ENCODE measurements at places on chromosomes 7 and 10. TPM values are rescaled to one million over a fixed set of nuclear protein-coding genes. Genes with fewer than 3 reads are reported as not detected.

DNA sequence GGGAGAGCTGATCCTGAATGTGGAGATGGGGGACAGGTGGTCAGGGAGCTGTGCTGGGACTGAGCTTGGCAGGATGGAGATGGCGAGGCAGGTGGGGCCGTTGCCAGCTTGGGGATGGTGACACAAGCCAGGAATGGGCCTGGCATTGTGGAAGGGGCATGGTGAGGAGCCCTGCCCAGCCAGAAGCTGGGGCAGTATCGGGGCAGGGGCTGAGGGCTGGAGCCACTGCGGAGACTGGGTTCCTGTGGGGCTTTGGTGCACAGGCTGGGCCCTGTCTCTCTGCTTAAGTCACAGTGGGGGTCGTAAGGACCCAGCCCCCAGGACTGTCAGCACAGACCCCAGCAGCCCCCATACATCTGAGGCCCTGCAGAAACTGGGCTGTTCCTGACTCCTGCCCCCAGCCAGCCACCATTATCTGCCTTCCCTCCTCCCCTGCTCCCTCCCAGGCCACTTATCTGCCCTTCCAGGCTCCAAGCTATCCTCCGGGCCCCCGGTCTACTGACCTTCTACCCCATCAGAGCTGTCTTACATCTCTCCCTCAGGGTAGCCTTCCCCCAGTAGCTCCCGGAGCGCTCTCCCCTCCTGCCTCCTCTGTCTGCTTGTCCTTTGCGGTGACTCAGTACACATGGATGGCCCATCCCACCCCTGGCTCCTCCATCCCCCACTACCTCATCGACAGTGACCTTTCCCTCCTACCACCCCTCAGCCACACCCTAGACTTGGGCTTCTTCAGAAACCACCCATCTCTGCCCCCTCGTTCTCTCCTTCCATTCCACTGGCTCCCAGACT lies 44.2 kb downstream of the PPIF start:
- H3K4me3 ChIP-seq = no peak overlapping the region
- no peaks in the 10 kb centered on the region for H3K27me3 ChIP-seq
- no peak overlapping the region for H3K27ac ChIP-seq
- peak; percentile 85 for DNase-seq
- H3K4me1 ChIP-seq = no peaks in the 10 kb centered on the region

DNA sequence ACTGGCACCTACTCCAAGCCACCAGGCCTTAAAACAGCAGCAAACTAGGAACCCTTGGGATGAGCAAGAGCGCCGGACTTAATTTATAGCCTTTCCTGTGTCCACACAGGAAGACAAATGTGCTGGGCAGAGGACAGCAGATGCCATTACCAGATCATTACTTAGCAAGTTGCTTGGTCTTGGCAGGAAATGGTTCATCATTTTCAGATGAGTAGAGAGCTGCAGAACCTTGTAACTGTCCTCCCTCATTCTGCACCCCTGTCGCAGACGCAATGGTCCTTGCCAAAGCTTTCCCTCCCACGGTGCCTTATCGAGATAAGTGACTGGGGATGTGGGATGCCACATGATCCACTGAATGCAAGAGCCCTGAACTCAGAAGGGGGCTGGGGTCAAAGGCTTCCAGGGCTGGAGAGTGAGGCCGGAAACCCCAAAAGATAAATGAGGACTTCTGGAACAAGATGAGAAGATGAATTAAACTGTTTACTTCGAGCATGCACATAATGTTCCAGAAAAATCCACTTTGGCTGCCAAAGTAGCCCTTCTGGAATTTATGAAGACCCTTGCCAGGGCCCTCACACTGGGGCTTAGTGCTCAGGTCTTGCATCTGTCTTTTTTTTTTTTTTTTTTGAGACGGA lies 145.6 kb upstream of the ZNF32 start:
- H3K36me3 ChIP-seq = no peaks in the 10 kb centered on the region
- H3K4me3 ChIP-seq = no peak overlapping the region
- peaks cover 10% of the 10 kb centered on the region for H3K4me1 ChIP-seq
- no peak for DNase-seq

DNA sequence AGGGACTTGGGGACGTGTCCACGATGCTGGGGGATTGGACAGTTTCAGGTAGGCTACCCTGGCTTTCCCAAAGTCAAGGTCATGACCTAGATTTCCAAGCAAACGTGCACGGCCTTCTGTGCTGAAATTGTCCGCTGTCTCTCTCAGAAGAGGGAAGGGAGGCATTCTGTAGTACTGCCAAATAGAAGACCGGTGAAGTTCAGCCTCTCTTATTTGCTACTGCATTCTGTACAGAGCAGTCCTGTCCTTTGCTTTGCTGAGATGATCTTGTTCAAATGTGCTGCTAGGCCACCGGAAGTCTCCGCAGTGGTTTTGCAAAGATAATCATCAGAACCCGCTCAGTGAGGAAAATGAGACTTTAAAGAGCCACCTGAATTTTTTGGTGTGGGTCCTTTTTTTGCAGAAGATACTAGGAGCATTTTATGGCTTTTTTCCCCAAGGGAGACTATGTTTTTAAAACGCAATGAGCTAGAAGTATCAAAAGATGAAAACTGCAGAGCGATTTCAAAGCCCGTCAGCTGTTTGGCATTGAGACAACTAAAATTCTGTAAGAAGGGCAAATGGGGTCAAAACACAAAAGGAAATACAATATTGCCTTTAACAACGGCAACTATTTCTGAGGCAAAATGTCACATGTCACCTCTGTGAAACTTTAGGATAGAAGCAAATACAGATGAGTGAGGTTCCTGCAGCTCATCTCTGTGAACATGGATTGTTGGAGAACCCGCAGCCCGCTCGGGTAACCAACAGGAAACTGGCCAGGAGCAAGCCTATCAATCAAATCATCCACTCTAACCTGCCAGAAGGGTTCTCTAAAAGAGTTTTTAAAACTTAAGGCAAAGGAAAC lies 1.3 kb upstream of the NMT2 start:
- DNase-seq = peak; percentile 58
- peaks cover 34% of the 10 kb centered on the region for H3K4me1 ChIP-seq
- peak overlapping the region; percentile 7 for H3K27ac ChIP-seq
- H3K27me3 ChIP-seq = no peaks in the 10 kb centered on the region

- no peak for DNase-seq
- peaks cover 36% of the 10 kb centered on the region for H3K27me3 ChIP-seq
- H3K36me3 ChIP-seq = no peaks in the 10 kb centered on the region
- H3K4me1 ChIP-seq = peaks cover 24% of the 10 kb centered on the region
- no peak overlapping the region for H3K4me3 ChIP-seq
- H3K27ac ChIP-seq = no peak overlapping the region
Measured at GRCh38 chr7:12569673-12570072, 847 bp upstream of the SCIN start.

- no peaks in the 10 kb centered on the region for H3K4me1 ChIP-seq
- H3K36me3 ChIP-seq = no peaks in the 10 kb centered on the region
- H3K4me3 ChIP-seq = no peak overlapping the region
- DNase-seq = no peak
- H3K27me3 ChIP-seq = no peaks in the 10 kb centered on the region
Measured at GRCh38 chr10:88200312-88201032, 337.0 kb downstream of the PTEN start.

- no peak overlapping the region for H3K27ac ChIP-seq
- no peak overlapping the region for H3K4me3 ChIP-seq
- no peaks in the 10 kb centered on the region for H3K36me3 ChIP-seq
- no peaks in the 10 kb centered on the region for H3K27me3 ChIP-seq
Measured at GRCh38 chr7:100221767-100222444, 2.2 kb downstream of the PVRIG start.

DNA sequence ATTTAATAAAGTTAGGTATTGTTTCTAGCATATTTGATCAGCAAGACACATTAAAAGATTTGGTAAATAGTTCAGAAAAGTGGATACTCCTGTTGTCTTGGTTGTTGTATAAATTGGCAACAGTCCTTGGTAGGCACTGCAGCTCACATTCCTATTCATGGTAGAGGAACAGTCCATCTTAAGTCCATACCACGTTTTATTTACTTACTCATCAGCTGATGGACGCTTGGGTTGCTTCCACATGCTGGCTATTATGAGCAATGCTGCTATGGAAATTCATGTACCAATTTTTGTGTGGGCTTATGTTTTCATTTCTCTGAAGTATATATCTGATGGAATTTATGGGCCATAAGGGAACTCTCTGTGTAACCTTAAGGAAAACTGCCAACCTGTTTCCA lies 43.3 kb downstream of the C10orf120 start:
- H3K27ac ChIP-seq = no peak overlapping the region
- H3K4me3 ChIP-seq = no peak overlapping the region
- peaks cover 17% of the 10 kb centered on the region for H3K27me3 ChIP-seq
- H3K36me3 ChIP-seq = no peaks in the 10 kb centered on the region
- peaks cover 22% of the 10 kb centered on the region for H3K4me1 ChIP-seq

DNA sequence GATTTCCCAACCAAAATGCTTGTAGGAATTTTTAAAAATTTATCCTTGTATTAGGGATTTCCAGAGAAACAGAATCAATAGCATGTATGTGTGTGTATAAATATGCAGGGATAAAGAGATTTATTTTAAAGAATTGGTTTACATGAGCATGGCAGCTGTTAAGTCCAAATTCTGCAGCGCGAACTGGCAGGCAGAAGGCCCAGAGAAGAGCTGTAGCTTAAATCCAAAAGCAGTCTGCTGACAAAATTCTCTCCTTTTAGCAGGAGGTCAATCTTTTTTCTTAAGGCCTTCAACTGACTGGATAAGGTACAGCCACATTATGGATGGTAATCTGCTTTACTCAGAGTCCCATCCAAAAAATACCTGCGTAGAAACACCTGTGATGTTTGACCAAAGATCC lies 42.0 kb downstream of the PRR15 start:
- H3K27ac ChIP-seq = no peak overlapping the region
- no peak overlapping the region for H3K4me3 ChIP-seq
- H3K27me3 ChIP-seq = no peaks in the 10 kb centered on the region
- peaks cover 31% of the 10 kb centered on the region for H3K4me1 ChIP-seq

- H3K36me3 ChIP-seq = no peaks in the 10 kb centered on the region
- DNase-seq = peak; percentile 73
- no peaks in the 10 kb centered on the region for H3K4me1 ChIP-seq
- H3K27me3 ChIP-seq = no peaks in the 10 kb centered on the region
Measured at GRCh38 chr10:132101529-132101928, 35.8 kb downstream of the JAKMIP3 start.

DNA sequence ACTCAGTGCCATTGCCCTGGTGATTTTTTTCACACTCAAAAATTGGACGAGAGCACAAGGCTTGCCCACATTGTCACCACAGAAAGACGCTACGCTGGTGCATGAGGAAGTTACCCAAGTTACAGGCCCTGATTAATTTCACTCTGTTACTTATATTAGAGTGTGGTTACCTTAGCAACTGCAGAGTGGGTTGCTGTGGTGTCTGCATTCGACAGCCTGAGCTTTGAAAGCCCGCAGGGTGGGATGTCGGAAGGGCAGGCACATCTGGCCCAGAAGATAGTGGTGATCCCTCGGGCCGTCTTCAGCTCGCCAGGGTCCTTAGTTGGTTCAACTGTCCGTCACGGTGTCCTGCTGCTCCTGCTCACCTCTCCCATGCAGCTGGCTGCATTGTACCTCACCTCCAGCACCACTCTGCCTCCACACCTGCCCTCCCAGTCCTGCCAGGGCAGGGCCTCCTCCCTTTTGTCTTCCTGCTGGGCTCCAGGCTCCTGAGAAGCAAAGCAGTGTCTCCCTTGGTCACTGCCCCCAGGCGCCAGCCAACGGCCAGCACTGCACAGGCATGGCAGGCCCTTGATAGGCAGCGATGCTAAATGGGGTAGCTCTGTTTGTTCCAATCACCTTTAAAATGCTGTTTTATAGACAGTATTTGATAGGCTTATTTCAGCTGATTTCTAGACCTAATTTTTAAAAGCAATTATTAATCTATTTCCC lies 167.2 kb downstream of the EBF3 start:
- no peak overlapping the region for H3K27ac ChIP-seq
- H3K4me1 ChIP-seq = no peaks in the 10 kb centered on the region
- H3K27me3 ChIP-seq = no peaks in the 10 kb centered on the region
- DNase-seq = no peak

The RASA4B gene
- 3.3 TPM for total RNA-seq

The ADIRF gene
- 18.3 TPM for total RNA-seq

The HACD1 gene
- 26.8 TPM for total RNA-seq
